ENCODE measurements at places on chromosomes 7 and 10. TPM values are rescaled to one million over a fixed set of nuclear protein-coding genes. Genes with fewer than 3 reads are reported as not detected.

TMEM178B gene
- 0.09 TPM for total RNA-seq

MYL10 gene
- not detected for total RNA-seq

ARMC3 gene
- total RNA-seq: not detected

OR6B1 gene
- not detected for total RNA-seq

IGFBP1 gene
- 0.14 TPM for total RNA-seq

CDH23 gene
- total RNA-seq: 0.18 TPM

CRPPA gene
- total RNA-seq: 1.8 TPM

NUTM2E gene
- under 0.01 TPM for total RNA-seq

UBE3C gene
- 61.3 TPM for total RNA-seq

SAP25 gene
- not detected for total RNA-seq

ITIH2 gene
- not detected for total RNA-seq

RTKN2 gene
- 1.00 TPM for total RNA-seq

VSTM4 gene
- total RNA-seq: 9.1 TPM

TMEM270 gene
- total RNA-seq: not detected

LAMB1 gene
- 562 TPM for total RNA-seq

MYH16 gene
- total RNA-seq: not detected

NUTM2A gene
- 0.28 TPM for total RNA-seq

PON1 gene
- total RNA-seq: not detected

TMEM26 gene
- total RNA-seq: 0.92 TPM

PKD1L1 gene
- total RNA-seq: 0.09 TPM

TRIM24 gene
- total RNA-seq: 3.4 TPM

LIPN gene
- total RNA-seq: not detected

HABP2 gene
- total RNA-seq: not detected

TFPI2 gene
- 178 TPM for total RNA-seq

STEAP1 gene
- total RNA-seq: 30.2 TPM

Measured in smooth muscle cell of bladder (primary cell).